ENCODE measurements at places on chromosomes 16 and 17.
A peak's percentile ranks its signal among the peaks of the same experiment; 100 is the strongest.

- no peak for DNase-seq
These were observed 14.3 kb downstream of the MBTD1 start for GRCh38 chr17:51245535-51245934.

GRCh38 chr16:86997058-86997457, 320.1 kb downstream of the C16orf95 start:
- DNase-seq = peak; percentile 43

DNA sequence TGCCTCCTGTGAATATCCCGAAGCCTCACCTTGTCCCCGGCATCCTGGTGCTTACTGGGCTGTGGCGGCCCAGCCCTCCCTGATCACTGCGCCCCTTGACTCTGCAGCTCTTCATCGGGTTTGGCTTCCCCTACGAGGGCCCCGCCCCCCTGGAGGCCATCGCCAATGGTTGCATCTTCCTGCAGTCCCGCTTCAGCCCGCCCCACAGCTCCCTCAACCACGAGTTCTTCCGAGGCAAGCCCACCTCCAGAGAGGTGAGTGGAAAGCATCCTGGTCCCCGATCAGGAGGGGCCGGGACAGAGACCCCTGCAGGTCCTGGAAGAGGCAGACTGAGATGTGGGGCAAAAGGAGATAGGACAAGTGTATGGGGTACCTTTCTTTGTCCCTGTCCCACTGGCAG, 72.1 kb downstream of the MGAT5B start:
- DNase-seq = no peak

DNA sequence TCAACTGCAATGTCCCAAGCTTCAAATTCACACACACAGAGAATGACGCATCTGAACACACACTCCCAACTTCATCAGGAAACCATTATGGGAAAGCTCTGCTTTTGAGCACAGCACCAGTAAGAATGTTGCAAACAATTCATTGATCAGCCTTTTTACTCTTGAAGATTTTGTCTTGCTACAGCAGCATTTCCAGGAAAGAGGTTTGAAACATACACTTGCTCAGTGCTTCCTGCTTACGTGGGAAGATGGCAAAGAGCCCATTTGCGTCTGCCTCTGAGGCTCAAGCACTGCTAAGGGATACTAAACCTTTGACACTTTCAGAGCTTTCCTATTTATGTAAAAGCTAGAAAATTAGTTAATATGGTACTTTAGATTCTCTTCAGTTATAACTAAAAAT, 77.2 kb upstream of the MON1B start:
- no peak for DNase-seq

- no peak for DNase-seq
These were observed 320.5 kb downstream of the PHKB start for GRCh38 chr16:47781673-47782072.

GRCh38 chr16:48054881-48055601, 100.8 kb downstream of the ABCC12 start:
- no peak for DNase-seq

GRCh38 chr17:8939496-8940334, 25.8 kb downstream of the PIK3R5 start:
- DNase-seq = peak; percentile 34

- DNase-seq = peak; percentile 91
These were observed at the start of gene VAMP2 for GRCh38 chr17:8162233-8162996. TSS of gene VAMP2 (minus strand) at chr17:8162948. CDS start at chr17:8162879, 69 bp downstream.

DNA sequence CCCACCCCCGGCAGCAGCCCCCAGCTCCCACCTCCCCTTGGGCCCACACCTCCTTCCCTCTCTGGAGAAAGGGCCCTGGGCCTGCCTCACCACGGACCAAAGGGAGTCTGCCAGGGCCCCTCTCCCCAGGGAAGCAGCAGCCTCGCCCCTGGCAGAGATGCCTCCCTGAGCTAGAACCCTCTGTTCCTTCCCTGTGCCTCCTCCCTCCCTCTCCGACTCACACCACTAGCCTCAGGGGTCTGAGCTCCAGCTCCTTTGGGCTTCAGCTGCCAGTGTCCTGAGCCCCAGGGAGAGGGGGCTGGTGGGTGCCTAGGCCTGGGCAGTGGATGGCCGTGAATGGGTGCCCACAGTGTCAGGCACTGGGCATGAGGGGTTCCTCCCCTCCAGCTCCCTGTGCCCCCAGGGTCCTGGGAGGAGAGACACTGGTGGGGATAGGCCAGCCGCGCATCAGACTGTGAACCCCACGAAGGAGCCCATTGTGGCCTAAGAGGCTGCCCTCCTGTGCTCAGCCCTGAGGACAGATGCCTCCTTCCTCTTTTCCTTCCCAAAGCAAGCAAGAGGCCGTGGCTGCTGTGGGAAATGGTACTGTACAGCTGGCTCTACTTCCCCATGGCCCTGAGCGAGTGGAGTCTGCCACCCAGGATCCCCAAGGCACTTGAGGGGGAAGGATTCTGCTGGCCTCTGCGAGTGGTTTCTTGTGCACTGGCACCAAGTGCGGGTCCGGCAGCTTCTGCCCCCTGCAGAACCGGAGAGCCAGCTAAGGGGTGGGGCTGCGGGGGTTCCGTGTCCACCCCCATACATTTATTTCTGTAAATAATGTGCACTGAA, 20.7 kb downstream of the MMP15 start:
- DNase-seq = no peak

GRCh38 chr17:74215342-74215727, 2.0 kb downstream of the TTYH2 start:
- DNase-seq = no peak

DNA sequence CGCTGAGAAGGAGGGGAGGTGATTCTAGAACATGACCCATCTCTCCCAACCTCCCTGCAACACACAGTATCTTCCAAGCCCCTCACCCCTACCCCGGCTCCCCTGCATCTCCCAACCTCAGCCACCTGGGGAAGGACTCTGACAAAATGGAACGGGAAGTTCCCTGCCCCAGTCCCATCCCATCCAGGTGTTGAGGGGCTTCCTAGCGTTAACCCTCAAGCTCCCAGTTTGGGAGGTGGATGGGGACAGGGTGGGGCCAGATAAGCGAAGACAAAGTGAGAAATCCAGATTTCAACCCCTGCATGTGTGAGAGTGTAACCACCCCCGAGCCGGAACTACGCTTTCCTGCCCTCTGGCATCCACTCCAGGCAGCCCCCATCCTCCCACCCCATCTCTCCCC, 1.8 kb downstream of the ZSCAN10 start:
- no peak for DNase-seq

DNA sequence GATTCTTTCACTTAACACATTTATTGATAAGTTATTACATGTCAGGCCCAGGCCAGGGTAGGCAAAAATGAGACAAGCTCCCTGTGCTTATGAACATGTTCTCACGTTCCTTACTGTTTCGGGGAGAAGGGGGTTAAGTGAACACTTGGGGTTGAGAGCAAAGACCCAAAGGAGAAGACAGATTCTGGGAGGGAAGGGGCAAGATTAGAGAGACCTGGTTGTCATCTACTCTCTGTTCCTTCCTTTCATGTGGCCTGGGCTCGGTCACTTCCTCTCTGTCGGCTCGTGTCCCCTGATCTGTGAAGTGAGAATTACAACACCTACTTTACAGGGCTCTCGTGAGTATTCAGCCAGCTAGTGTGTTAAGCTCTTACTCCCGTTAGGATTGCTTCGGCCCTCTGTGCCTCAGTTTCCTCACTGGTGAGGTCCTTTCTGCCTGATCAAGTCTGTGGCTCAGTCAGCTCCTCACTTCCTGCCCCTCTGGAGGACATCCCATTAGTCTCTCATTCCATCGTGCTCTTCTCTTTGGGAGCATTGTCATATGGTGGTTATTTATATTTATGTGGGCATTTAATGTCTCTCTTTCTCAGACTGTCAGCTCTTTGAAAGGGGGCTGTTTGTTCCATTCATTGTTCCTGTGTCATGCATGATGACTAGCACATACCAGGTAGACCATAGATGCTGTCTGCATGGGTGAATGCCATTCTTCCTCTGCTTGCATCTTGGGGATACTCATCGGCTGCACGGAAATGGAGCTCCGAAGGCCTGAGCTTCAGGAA, 38.9 kb downstream of the PLCG2 start:
- DNase-seq = no peak
